M059J (cell line): ENCODE measurements at places on chromosomes 5 and 9.

GRCh38 chr9:77978086-77978781 is 53.4 kb downstream of the GNAQ start:
- peak; percentile 39 for DNase-seq

DNA sequence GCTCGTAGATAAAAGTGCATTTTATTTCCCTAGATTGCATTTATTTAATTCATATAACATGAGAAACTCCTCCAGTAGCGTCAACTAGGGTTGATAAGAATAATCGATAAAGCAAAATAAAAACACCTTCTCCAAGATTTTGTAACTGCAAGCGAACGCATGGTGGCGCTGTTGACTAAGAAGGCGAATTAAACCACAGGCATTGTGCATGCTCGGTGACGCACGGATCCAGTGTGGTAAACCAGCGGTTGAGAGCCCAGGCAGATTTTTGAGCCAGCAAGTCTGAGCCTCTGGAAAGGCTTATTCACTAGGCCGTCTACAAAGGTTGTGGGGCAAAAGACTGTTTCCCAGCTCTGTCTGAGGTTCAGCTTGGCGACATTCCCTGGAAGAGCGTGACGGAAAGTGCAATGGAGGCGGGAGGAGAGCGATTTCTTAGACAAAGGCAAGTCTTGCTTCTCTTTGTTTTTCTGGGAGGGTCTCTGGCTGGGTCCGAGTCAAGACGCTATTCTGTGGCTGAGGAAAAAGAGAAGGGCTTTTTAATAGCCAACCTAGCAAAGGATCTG is at the start of gene PCDHB3:
Gene PCDHB3 (plus strand): TSS at position 231 of the 563 bp plus-strand sequence. CDS start 177 bp downstream, at position 408.
- peak; percentile 87 for DNase-seq

GRCh38 chr5:138953387-138954256 is 78.5 kb upstream of the LRRTM2 start:
- DNase-seq = no peak

GRCh38 chr5:74028406-74028805 is 402.4 kb downstream of the ARHGEF28 start:
- DNase-seq = peak; percentile 81

GRCh38 chr9:110731437-110732028 is 62.9 kb downstream of the MUSK start:
- DNase-seq = no peak

GRCh38 chr9:115138151-115138550 is 20.2 kb upstream of the TNC start:
- DNase-seq = no peak

GRCh38 chr5:6084836-6085235 is 293.5 kb downstream of the MED10 start:
- no peak for DNase-seq

DNA sequence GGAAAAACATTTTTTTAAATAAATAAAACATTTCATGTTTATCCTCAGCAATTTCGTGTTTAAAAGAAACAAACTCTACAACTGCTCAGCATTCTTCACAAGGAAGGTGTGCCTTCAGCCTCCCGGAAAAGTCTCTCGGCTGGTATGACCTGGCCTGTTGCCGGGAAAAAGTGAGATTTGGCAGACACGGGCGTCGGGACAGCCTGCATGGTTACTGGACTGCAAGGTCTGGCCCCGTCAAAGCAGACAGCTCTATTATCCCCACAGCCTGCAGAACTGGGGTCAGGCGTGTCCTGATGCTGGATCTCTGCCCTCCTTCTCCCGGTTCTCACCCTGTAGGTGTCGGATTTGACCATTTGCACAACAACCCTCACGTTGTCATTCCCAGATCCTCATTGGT is 120.3 kb upstream of the SPATA31C2 start:
- peak; percentile 82 for DNase-seq

- peak; percentile 80 for DNase-seq
Observed at GRCh38 chr5:138449501-138450239, 10.8 kb downstream of the REEP2 start.

- no peak for DNase-seq
Observed at GRCh38 chr9:69036309-69036708, 757 bp downstream of the FXN start.

- no peak for DNase-seq
Observed at GRCh38 chr5:14503017-14503680, 78.4 kb upstream of the OTULINL start.

DNA sequence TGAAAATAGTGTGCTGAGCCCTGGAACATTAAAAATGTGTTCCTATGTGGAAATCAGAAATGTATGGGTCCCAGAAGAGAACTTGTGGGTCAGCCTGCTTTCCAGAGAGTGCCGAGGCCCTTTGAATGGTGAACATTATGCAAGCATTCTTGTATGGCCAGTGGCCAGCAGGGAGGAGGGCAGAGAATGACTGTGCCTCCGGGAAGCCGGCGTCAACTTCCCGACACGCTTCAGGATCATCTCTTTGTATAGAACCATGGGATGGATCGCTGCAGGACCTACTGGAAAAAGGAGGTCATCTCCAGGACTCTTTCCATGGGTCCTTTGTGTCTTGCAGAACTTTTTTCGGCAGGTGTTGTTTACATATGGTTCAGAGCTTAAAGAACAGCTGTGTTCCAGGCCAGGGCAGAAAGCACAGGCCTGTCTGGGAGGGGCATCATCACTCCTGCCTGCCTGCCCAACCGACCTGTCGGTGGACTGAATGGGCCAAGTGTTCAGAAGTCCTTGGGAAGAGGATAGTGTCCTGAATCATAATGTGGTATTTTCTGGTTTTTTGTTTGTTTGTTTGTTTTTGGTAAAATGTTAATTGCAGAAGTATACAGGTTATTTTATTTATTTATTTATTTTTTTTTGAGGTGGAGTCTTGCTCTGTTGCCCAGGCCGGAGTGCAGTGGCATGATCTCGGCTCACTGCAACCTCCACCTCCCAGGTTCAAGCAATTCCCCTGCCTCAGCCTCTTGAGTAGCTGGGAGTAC is 9.0 kb downstream of the PRRC2B start:
- peak; percentile 90 for DNase-seq

GRCh38 chr5:31197183-31197582 is 3.7 kb downstream of the CDH6 start:
- peak; percentile 39 for DNase-seq

DNA sequence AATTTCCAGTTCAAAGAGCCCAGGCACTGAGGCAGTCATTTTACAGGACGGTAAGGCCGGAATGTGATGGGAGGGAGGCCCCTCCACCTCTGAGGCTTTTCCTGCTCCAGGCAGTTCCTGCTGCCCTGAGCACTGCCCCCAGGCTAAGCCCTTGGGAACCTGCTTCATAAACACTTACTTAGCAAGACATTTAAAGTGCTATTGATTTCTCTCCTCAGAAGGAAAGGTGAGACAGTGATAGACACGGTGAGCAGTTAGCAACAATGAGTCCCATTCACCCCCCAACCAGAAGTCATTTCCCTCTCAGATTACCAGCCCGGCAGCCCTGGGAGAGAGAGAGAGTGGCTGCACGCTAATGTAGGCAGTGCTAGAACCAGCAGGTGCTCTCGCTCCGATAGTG is 462.5 kb downstream of the SPOCK1 start:
- peak; percentile 42 for DNase-seq

DNA sequence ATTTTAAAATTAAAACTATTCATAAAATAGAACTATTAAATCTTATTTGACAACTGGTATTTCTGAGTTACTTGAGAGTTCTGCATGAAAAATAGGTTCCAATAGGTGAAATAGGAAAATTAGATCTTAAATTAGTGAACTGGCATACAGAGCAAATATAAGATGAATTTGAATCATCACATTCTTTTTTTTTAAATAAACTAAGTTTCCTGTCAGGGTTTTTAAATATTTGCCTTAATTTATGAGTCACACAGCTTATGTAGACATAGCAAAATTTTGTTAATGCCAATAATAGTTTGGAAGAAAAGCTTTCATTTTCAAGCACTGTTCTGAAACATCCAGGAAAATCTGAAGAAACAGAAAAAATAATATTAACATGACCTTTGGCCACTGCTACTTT is 311.7 kb upstream of the HAPLN1 start:
- peak; percentile 28 for DNase-seq

- DNase-seq = no peak
Observed at GRCh38 chr5:133948721-133949120, 19.7 kb downstream of the C5orf15 start.

DNA sequence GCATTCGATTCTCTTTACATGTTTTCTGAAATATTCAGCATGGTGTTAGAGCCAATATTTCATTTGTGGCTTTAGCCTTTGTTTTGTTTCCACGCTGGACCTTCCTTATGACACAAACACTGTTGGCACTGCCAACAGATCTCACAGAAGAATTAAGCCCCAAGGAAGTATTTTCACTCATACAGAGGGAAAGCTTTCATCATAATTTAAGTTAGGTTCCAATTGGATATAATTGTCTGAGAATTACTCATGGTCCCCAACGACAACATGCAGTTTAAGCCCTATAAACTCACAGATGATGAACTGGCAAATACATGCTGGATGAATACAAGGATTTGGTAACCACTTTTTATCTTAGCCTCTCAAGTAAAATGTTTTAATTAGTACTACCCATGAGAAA is 259.5 kb downstream of the EBF1 start:
- peak; percentile 4 for DNase-seq

DNA sequence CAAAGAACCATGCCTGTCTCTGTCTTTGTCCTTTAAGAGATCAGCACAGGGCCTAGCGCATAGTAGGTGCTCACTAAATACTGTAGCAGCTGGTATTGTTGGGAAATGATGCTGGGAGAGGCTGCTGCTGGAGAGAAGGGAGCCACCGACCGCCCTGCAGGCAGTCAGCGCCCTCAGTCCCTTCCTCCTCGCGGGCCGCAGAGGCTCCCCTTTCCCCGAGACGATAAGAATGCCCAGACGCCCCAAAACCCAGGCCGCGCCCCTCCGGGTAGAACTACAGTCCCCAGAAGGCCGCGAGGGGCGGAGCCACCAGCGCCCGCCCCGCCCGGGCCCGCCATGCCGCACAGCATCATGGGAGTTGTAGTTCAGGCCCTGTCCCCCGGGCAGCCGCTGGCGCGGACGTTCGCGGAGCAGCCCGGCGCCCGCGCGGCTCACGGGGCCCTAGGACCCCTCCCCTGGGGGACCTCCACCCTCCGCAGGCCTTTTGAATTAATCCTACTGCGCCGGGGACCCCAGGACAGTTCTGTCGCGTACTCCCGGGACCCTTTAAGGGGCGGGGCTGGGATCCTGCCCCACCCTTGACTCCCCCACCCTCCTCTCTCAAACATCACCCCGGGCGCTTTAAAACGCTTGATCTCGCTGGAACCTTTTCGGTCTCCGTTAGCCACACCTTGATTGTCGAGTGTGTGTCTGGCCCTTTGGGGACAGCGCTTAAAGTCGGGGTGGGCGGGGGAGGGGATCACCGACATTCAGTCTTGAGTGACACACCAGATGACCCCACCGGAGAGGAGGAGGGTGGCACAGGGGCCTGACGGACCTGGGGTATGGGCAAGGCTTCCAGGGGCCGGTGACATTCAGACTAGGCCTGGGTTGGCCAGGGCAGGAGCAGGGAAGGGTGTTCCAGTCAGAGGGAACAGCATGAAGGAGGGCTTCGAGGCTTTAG is 24.8 kb upstream of the IER5L start:
- DNase-seq = peak; percentile 69

GRCh38 chr9:96874947-96875460 is 20.7 kb upstream of the ZNF782 start:
- peak; percentile 82 for DNase-seq

DNA sequence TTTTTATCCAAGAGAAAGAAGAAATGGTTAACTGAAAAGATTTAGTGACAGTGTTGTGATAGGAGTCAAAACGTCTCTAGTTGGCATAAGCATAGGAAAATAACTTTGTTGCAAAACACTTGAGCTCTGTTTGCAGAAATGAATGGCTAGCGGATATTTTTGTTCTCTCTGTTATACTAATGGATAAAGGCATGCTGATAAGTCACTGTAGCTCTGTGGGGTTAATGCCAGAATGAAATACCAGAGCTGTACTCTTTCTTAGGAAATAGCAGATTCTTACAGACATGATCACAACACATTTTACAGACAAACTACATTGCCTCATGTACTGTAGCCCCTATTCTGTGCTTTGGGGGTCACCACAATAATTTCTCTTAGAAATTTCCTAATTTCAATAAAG is 202.8 kb downstream of the DMRTA1 start:
- DNase-seq = peak; percentile 10

GRCh38 chr9:12930906-12931305 is 156.1 kb downstream of the LURAP1L start:
- DNase-seq = peak; percentile 76

GRCh38 chr9:98974554-98974953 is 30.8 kb downstream of the COL15A1 start:
- no peak for DNase-seq

DNA sequence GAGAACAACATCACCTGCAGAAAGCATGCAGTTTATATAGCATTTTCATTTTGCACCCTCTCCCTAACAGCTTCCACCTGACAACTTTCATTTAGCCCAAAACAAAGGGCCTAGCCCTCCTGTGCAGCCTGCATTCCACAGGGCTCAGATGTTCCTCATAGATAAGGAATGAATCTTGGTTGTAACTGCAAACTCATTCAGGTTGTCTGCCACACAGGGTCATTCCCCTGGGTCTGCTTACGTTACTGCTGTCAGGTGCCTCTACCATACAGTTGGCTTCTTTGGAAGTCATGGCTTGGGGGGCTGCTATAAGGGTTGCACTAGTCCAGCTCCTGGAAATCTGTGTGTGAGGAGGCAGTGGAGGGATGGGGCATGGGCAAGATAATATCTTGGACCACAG is 2.7 kb upstream of the DCP2 start:
- no peak for DNase-seq

- DNase-seq = no peak
Observed at GRCh38 chr5:59276325-59276675, 617.2 kb downstream of the PDE4D start.

GRCh38 chr9:120284821-120285220 is 295.1 kb downstream of the CDK5RAP2 start:
- no peak for DNase-seq

DNA sequence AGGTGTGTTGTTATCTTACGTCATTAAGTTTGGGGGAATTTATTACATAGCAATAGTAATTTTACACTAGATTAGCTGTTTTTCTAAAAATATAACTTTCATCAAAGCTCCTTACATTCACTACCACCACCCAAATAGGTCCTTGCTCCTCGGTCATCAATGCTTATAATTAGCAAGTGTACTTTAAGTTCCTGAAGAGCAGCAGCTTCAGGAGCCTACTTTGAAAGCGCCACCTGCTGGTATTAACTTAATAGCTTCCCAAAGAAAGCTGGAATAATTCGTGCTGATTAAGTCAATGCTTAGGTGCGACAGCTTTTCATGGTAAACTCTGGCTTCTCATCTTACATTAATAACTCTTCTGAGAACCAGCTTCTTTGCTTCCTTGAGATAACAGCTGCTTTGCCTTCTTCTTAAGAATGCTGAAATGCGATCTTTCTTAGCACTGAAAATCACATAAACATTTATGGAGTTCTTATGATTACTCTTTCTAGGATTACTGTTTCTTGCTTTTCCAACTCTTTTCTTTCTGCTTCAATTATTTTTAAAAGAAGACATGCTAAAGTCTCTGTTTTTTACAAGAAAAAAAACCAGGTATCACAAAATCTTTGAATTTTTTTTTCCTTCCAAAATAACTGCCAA is 10.0 kb upstream of the C5 start:
- peak; percentile 64 for DNase-seq

- no peak for DNase-seq
Observed at GRCh38 chr9:77896269-77896937, 135.2 kb downstream of the GNAQ start.

GRCh38 chr5:122665051-122665450 is 109.8 kb upstream of the SNX2 start:
- no peak for DNase-seq
